ENCODE measurements at places on chromosomes 7 and 10.

DNA sequence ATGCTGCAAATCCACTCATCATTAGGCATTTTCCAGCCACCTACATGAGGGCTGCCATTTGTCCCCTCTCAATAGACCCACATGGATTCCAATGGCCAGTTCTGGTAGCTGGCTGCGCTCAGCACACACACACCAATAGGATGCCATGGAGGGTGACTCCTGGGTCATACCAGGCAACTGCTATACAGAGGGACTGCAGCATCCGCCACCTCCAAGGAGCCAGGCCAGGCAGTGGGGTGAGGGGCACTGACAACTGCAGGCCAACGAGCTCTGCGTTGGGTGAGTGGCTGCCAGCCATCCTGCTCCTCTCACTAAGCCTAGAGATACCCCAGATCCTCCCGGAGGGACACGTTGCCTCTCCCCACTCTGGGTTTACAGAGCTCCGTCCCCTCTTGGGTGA, 118.8 kb upstream of the NANOS1 start:
- DNase-seq, result no peak

DNA sequence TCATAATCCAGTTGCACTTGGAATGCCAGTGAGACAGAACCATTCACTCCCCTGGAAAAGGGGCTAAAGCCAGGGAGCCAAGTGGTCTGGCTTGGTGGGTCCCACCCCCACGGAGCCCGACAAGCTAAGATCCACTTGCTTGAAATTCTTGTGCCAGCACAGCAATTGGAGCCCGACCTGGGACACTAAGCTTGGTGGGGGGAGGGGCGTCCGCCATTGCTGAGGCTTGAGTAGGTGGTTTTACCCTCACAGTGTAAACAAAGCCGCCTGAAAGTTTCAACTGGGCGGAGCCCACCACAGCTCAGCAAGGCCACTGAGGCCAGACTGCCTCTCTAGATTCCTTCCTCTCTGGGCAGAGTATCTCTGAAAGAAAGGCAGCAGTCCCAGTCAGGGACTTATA, 200.7 kb upstream of the NPSR1 start:
- no peak for DNase-seq

DNA sequence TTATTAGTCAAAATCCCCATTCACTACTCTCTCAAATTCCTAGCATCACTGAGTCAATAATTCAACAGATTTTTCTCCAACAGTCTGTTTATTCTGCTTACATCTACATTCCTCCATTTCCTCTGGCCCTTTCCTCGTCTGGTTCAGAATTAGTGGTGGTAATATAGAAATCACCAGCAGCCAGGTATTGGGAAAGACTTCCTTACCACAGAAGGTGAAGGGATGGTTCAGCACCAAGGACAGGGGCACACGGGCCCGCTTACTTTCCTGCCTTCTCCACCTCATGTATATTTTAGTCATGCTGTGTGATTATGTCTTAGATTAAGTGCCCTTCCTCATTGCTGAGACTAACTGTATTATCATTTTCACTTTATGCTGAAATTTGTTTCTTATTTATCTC, 70.4 kb upstream of the APBB1IP start:
- DNase-seq, result no peak

GRCh38 chr7:113636727-113637421, 281.9 kb downstream of the PPP1R3A start:
- DNase-seq, result no peak

DNA sequence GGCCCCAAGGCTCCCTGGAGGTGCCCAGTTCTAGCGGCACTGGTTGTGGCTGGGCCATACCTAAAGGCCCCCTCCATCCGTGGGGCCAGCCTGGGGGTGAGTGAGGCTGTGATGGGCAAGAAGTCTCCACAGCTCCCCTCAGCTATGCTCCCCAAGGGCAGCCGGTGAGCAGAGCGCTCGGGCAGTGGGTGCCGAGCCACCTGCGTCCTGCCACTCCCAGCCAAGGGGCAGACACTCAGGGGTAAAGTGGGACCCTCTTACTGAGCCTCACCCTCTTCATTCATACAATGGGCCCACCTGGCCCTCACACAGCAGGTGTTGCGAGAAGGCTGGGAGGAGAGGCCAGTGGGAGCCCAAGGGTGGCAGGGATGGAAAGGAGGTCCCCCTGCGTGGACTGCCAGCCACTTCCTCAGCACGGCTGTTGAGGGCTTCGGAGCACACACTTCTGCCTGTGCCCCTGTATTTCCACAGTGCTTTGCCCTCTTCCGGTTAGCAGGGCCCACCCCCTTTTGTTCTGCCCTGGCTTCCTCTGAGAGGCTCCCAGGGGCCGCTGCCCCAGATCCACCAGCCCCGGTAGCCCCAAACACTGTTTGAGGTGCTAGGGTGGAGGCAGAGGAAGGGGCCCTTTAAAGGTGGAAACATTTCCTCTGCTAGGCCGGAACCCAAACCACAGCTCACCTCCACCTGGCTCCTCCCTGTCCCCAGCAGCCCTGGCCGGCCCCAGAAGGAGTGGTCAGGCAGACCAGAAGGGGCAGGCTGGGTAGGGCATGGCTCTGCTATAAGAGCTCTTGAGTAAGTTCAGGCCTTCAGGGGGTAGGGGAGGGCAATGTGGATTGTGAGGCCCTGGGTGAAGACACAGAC, 16.4 kb upstream of the C10orf105 start:
- no peak for DNase-seq

DNA sequence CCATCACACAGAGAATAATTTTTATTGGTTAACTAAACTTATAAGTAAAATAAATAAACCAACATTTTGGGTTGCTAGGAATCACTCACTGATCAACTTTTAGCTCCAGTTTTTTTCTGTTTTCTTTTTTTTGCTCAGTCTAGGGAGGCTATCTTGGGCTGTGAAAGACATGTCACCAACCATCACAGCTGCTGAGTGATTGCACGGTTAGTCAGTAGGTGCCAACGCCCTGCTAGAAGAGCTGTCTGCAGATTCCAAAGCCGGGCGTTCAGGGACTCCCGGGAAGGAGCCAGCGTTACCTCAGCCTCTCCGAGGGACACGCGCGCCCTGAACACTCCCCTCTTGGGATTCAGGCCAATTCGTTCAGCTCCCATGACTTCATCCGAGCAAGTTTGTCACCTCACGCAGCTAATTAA, 604 bp upstream of the STAM start:
- DNase-seq, result no peak

DNA sequence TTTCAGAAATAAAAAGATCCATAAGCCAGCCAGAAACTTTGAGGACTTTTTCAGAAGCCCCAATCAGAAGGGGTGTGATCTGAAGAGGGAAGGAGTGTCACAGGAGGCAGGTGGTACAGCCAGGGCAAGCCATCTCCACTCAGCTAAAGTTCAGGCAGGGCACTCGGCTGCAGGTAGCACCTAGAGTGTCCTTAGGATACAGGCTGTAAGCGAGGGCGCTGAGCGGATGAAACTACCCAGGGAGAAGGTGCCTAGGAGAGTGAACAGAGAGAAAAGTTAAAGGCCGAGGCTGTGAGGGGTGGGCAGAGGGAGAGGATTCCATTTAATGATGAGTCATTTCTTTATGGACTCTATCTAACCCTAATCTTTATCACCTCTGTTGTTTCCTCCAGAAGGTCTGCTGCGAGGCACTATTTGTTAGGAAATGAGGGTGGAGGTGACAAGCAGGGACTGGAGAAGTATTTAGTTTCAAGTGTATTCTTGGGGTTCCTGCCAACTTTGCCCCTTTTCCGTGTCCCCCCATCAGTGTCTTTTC, 29.8 kb upstream of the ZCCHC24 start:
- no peak for DNase-seq

DNA sequence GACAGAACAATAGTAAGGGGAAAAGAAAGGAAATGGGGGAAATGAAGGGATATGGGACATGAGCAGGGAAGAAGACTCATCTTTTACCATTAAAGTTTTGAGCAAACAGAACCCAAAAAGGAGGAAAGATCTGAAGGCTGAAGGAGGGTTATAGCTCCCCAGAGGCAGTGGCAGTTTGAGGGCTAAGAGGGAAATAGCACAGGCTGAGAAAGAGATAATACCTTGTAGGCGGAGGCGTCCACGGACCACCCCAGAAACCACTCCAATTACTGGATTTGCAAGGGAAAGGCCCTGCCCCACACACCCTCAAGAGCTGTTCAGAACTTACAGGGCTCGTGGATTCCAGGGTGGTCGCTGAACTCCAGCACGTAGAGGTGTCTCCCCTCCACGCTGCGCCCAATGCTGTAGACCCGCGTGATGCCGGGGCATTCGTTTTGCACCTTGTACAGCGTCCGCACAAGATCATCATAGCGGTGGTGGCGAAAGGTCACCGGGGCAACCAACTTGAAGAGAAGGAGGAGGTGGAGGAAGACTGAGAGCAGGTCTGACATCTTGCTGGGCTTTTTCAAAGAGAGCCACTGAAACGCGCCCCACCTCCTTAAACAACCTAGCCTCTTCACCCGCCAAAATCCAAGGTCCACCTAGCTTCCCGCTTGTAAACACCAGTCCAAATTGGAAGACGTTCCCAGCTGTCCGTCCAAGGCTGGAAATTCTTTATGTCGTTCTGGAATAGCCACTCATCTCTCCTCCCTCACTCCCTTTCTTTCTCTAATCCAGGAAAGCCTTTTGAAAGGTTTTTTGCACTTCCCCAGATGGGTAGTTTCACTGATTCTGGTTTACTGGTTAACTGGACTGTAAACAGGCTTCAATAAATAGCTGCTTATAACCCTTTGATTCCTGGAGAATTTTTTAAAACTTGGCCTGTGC, at the start of gene CPN1:
Gene CPN1 (minus strand): TSS at position 795 of the 927 bp plus-strand sequence. CDS start 244 bp downstream, at position 551.
- no peak for DNase-seq

- DNase-seq, result no peak
Measured at GRCh38 chr7:136359333-136359903, 382.3 kb upstream of the MTPN start.

DNA sequence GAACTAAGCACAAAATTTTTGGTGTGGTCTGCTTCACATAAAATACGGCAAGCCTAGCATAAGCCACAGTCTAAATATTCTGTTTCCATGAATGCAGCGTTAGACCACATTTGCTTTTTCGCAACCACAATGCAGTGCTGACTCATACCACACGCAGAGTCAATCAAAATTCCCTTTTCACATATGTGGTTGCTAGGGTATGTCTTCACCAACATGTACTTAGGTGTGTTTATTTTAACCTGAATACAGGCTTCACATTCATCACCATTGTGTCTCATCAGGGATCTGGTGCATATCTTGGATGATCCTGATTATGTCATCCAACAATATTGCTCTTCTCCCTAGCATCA, 90.8 kb downstream of the CHN2 start:
- DNase-seq, result no peak

DNA sequence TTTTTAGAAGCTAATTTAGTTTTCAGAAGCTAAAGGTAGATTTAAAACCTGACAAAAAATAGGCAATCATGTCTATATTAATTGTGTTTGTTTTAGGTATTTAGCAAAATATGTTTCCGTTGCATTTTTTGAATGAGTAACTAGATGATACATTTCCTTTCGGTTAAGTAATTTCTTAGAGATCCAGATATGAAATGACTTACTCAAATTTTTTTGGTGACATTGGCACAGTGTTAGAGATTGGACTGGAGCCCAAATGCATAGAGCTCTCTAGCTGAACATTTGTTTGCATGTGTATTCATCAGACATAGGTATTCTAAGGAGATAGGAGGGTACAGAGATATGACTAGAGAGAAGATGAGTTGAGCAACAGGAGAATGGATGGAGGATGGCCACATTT, 1.9 kb downstream of the BUB3 start:
- no peak for DNase-seq

- no peak for DNase-seq
Measured at GRCh38 chr10:8054494-8055407, at the start of gene GATA3. Gene GATA3 (plus strand): TSS chr10:8054688. CDS start chr10:8055656, 968 bp downstream.

DNA sequence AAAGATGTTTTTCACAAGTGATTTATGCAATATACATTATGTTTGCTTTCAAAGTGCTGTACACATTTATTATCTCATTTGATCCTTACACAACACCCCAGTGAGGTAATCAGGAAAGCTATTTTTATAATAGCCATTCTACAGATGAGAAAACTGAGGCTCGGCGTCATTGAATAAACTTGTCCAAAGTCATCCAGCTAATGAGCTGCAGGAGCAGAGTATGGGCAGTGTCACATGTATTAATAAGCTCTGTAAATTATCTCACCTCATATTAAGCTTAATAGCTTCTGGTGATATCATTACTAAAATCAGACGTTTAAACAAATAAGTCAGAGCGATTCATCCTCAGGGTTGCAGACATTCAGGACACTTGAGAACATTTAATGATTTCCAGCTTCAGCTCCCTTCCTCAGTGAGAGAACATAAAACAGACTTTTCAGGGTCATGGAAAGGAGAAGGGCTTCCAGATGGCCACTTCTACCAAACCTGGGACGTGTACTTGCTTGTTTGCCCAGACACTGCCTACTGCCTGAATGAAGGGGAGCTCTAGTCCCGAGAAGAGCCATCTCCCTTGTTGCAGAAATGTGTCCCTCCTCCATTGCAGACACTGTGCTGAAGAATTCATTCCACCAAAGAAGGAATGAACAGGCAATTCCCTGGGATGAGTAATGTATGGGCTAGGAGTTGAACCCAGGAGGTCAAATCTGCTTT, 20.5 kb upstream of the FZD1 start:
- DNase-seq, result no peak

DNA sequence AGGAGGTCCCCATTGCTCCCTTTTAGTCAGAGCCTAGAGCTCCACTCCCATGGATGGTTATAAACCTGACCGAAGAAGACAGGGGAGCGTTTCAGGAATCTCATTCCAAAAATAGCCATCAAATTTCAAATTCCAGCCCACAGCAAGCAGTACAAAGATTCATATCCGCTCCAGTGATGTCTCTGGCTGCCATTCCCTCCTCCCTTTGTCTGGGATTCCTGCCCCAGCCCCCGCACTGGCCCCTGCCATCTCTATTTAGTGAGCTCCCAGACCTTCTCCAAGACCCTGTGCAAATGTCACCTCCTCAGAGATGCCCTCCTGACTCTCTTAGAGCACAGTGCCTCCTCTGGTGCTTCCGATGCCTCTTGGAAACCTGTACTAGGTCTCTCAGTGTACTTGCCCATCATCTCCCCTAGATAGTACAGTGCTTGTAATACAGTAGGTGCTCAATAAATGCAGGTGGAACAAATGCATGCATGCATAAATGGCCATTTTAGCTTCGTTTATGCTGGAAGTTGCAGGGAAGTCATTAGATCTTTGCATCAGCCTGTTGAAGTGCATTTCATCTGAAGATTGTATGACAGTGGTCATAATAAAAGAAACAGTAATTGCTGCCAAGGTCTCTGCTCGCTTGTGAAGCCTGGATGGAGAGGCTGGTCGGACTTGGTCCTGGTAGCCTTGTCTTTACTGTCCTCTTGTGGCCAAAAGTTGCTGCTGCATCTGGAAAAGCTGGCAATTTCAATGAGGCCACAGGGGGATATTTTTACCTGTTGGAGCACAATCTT, 32.0 kb upstream of the HABP2 start:
- DNase-seq, result no peak
